ENCODE measurements at places on chromosomes 2 and 18.

- no peak for DNase-seq
Measured at GRCh38 chr2:2896011-2896410, 481.6 kb downstream of the EIPR1 start.

DNA sequence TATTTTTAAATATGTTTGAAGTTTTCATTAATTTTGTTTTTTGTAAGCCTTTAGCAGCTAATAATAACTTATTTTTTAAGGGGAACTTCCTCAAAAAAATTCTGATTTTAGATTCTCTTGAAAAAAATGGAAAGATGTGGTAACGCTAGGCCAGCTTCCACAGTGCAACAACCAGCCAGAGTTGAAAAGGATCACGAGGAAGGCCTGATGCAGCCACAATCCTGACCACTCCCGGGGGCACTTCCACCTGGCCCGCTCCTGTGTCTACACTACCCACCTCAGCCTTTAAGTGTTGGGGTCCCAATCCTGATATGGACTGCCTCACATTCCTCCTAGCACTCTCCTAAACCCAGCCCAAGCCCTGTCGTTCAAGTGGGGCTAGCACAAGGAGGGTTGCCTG lies 101.1 kb downstream of the TMEM17 start:
- no peak for DNase-seq

DNA sequence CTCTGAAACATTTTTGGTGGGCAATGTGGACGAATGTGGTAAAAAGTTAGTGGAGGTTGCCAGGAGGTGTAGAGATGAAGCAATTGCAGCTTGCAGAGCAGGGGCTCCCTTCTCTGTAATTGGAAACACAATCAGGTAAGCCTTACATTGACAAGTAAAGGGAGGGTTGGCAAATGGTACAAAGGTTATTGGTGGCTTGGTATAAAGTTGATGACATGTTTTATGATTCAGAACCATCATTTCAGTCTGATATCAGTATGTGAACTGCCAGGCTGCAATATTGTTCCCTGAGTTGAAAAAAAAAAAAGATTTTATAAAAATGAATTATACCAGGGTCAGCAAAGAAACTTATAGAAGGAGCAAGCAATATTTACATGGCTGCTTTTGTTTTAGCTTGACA lies 14.4 kb upstream of the DLX1 start:
- no peak for DNase-seq

GRCh38 chr2:120480903-120481445 lies 135.0 kb downstream of the INHBB start:
- DNase-seq: no peak

- no peak for DNase-seq
Measured at GRCh38 chr18:61896757-61897156, 4.0 kb upstream of the RNF152 start.

DNA sequence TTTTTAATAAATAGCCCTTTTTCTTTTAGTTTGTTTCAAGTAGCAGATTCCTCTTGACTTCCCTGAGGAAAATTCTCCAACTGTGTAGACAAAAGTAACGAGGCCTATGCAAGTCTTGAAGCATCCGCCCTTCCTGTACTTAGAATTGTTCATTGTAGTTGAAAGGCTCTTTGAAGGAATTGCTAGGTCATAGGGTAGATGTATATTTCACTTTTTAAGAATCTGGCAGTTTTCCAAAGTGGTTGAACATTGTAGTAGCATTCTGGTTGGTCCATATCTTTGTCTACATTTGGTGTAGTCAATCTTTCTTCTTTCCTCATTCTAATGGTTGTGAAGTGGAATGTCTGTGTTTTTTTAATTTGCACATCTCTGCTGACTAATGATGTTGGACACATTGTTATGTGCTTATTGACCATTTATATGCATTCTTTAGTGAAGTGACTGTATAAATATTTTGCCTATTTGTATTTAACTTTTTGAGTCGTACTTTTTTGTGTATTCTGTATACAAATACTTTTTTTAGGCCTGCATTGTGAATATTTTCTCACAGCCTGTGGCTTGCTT lies 5.6 kb upstream of the SERPINB11 start:
- no peak for DNase-seq

- no peak for DNase-seq
Measured at GRCh38 chr2:10487081-10487740, 39.1 kb upstream of the ODC1 start.

DNA sequence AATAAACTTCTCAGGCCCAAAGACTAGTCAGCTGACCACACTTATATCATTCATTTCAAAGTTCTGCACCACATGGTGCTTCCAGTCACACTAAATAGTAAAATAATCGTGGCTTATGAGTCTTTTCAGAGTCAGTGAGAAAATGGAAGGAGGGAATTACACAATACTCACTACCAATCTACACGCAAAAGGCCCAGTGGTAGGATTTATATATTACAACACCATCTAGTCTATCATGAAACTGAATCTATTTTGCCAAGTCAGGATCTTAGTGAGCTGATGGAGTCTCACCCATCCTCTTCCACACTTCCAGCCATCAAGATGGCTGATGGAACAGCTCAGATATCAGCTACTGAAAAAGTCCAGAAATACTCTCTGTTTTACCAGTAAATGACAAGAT lies 21.9 kb downstream of the INO80D start:
- DNase-seq: no peak

DNA sequence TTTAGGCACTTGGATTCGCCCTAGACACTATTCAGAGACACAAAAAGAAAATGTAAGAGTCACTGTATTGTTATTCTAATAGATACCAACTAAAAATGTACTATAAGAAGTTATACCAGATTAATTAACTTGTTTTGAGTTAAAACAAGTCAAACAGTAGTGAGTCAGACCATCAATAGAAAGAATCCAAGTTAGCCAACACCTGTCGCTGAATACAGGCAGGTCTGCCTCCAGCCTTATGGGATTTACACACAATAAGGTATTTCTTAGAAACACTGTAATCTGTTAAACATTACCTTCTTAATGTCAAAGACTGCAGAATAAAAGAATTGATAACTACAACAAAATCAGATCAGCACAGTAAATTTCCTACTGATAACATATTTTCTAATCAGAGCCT lies 181.4 kb downstream of the DYM start:
- no peak for DNase-seq

- DNase-seq: no peak
Measured at GRCh38 chr18:75089748-75090327, 119.1 kb downstream of the PTGR3 start.

DNA sequence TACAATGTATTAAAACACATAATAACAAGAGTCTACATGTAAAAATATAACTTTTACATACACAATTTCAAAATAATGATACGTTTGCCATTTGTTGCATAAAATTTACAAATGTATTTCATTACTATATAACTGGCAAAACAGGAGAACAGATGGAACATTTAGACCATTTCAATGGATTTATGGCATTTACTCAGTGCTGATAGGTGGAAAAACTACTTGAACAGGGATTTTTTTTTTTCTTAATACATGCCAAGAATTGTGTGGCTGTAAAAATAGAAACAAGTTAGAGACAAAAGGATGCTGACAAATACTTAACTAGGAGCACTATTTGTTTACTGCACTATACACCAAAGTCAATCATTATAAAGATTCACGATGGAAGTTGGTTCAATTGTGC lies 266.8 kb upstream of the CCDC68 start:
- no peak for DNase-seq

- DNase-seq: no peak
Measured at GRCh38 chr2:207160115-207160514, 5.6 kb downstream of the KLF7 start.

DNA sequence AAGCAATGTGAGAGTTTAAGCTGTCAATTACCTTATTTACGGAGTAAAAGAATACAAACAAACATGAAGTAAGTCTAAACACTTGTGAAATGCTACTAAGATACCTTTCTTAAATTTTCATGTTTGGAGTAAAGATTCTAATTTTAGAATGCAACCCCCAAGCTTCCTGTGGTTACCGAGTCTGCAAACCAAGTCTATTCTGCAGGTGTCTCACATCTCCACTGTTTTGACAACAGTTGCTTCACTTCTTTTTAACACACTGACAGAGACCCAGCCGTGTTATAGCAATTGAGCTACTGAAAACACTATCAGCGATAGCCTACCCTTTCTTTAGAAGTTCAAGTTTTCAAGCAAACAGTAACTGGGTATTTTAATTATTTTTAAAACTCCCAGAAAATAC lies 608.3 kb downstream of the ERBB4 start:
- DNase-seq: no peak

DNA sequence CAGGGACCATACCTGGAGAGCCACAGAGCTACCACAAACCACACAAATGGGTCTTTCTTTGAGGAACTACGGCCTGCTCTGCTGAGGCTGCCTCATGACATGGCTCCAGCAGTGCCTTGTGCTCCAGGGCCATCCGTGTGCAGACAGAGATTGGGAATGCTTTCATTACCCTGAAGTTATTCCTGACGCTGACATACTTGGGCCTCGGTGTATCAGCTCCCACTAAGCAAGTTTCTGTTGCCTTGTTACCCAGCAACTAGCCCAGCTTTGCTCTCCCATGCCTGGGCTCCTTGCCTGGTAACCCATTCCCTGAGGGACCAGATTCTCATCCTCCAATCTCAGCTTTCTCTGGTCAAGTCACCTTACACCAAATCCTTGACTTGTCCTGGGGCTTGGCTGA lies 80.3 kb upstream of the FZD7 start:
- no peak for DNase-seq

DNA sequence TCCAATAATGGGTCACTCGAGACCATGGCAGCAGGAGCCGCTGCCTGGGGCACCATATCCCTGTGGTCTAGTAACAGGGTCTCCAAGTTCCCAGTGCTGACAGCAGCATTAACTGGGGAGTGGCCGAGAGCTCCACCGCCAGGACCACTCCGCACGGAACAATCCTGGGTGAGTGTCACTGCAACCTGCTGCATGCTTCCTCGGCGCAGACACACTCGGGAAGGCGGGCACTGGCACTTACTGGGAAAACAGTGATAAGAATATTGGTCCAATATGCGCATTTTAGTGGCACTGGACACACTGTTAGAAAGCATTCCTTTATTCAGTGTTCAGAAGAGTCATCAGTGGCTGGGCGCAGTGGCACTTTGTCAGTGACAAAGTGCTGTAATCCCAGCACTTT lies 29.7 kb downstream of the FAM228A start:
- no peak for DNase-seq

DNA sequence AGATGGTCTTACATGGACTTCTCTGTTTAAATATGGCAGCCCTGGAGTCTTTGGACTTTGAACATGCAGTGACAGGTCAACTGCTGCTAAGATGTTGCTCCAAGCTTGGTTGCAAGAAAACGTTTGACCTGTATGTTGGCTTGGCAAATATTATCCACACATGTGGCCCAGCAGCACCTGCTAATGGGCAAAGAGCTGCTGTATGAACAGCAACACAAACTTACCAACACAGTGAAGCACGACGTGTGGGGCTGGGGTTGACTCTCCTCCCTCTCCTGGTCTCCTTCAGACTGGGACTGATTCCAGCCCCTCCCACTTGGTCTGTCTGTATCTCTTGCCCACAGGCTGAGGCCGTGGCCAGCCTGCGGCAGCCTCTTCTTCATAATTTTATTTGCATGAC lies 3.8 kb downstream of the KCNE4 start:
- DNase-seq: no peak

DNA sequence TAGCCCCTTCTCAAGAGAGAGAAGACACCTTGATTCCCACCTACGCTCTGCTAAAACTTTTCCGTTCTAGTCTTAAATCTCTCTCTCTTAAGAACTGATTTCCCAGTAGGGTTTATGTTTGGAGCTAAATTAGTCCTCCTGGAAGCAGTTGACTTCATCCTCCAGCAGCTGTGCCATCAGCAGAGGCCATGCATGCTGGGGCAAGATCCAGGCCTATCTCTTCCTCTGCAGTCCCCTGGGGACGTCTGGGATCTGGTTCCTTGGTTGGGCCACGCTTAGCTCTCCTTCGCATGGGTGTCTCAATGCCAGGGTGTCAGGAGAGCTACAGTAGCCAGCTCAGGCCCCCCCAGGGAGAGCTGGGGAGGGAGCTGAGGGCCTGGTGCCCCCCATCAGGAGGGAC lies 49.7 kb downstream of the HPCAL1 start:
- no peak for DNase-seq

GRCh38 chr2:48175254-48175653 lies 269.0 kb upstream of the FBXO11 start:
- DNase-seq: no peak

DNA sequence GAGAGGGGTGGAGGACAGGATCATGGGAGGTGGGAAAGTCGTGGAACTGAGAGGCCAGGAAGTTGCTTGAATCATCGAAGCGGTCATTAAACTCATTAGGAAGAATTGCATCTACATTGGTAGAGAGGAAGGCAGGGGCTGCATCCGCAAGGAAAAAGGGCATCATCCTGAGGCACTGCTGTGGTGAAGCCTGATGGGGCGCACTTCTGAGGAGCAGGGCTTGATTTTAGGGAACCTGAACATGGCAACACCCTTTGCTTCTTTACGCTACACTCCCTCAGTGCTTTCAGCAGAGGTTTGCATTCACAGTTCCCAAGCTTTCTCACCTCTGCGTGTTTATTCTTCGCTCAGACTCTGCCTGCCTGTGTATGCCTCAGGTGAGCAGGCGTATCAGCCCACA lies 352.0 kb upstream of the RAB6C start:
- DNase-seq: no peak

GRCh38 chr2:234577191-234577590 lies 80.3 kb upstream of the ARL4C start:
- DNase-seq: no peak

GRCh38 chr2:239087046-239087710 lies 239.3 kb downstream of the TWIST2 start:
- DNase-seq: no peak

GRCh38 chr18:46387441-46388131 lies 269.4 kb downstream of the LOXHD1 start:
- no peak for DNase-seq

DNA sequence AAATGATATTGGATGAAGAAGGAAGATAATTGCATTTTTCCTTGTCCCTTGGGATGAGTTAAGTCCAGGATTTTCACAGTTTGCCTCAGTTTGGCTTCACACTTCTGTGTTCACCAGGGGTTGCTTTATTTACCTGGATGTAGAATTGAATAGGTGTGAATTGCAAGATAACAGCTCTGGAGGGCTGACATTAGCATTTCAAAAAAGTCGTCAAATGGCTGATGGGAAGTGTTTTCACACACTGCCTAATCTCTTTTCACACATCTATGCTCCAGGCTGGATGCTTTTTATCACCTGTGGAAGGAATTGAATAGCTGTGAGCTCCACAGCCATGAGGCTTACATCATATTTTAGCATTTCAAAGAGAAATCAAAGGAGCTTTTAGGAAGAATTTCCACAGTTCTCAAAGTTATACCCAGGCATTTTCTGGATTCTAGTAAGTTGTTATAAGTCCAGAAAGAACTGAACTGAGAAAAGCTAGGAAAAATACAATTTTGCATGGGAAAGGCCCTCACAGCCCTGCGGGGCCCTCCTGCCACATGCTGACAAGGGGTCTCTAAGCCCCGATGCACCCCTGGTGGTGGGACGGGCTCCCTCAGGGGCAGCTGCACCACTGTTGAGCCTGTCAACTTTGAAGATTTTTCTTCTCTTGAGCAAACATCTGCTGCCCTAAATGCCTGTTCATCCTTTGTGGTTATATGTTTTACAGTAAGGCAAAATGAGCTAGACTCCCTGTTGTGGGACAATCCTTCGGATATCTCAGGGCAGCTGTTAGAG lies 43.9 kb downstream of the TEX51 start:
- no peak for DNase-seq

Measured in endothelial cell (in vitro differentiated cells).